Suppressor macrophage treated with lipopolysaccharide for 4 hours (primary cell): ENCODE measurements at places on chromosomes 1 and 21.
A peak's percentile ranks its signal among the peaks of the same experiment; 100 is the strongest.

DNA sequence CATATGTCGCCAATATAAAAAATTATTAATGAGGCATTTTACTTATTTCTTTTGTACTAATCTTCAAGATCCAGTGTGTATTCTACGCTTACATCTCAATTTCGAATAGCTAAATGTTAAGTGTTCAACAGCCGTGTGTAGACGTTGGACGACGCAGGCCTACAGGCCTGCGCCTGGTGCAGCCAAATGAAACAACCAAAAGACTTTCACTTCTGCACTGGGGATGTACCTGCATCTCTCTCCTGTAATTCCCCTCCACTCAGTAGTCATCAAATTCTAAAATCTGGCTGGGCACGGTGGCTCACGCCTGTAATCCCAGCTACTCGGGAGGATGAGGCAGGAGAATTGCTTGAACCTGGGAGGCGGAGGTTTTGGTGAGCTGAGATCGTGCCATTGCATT is 76.8 kb upstream of the HNRNPU start:
- DNase-seq = no peak

GRCh38 chr1:93443454-93443853 is 4.5 kb upstream of the FNBP1L start:
- no peak for DNase-seq

- peak; percentile 77 for DNase-seq
Measured at GRCh38 chr1:115729756-115730155, 38.8 kb downstream of the CASQ2 start.

DNA sequence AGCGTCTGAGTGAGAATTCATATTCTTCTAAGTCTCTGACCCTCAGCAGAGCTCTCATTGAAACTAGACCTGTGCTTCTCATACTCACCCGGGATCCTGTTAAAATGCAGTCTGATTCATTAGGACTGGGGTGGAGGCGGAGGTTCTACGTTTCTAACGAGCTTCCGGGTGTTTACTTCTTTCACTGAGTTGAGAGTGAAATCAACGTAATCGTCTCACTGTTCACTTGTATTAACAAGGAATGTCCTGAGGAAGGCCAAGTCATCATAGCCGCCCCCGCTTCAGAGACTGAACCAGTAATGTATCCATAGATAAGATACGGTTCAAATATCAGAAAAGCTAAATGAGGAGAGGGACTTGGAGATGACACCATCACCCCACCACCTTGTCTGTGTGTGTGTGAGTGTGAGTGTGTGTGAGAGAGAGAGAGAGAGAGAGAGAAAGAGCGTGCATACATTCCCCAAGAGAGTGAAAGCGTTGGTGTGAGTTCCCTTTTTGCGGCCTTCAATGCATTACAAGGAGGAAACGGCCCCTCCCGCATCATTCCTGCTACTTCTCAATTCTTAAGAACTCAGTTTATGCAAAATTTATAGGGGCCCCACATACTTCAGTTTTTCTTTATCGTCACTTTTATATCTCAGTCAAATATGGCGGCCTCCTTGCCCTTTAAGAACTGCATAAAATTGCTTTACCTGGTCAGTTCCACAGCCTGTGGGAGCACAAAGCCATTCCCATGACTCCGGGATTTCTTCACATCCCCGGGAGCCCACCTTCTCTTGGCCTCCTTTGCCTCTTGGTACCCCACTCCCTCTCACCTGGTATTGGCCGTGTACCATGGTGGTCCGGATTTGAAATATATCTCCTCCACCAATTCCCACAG is 19.8 kb downstream of the KMO start:
- DNase-seq = peak; percentile 90
